ENCODE measurements at places on chromosomes 11 and 22.
A peak's percentile ranks its signal among the peaks of the same experiment; 100 is the strongest.

GRCh38 chr11:24496736-24497725, at the start of gene LUZP2:
Gene LUZP2, plus strand, starts transcription at chr11:24497053.
- DNase-seq = peak; percentile 60

GRCh38 chr11:74462009-74462408, 5.3 kb downstream of the KCNE3 start:
- no peak for DNase-seq

- no peak for DNase-seq
Measured at GRCh38 chr11:35135222-35135621, 3.7 kb upstream of the CD44 start.

DNA sequence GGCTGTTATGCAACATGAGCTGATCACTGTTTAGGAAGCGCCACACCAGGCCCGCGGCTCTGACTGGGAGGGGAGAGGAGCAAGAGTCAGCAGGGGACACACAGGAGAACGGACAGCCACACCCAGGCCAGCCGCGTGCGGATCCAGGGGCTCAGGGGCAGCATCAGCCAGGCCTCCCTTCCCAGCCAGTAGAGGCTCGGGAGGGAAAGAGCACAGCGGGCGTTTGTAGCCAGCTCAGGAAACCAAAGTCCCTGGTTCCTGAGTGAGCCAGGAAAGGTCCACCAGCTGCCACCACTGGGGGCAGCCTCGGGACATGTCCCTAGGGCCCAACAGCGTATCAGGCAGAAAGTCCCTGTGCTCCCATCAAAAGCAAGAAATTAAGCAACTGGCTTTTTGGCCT, 71.8 kb upstream of the PITPNB start:
- DNase-seq = no peak

- no peak for DNase-seq
Measured at GRCh38 chr11:102014756-102015155, 32.5 kb upstream of the CFAP300 start.

DNA sequence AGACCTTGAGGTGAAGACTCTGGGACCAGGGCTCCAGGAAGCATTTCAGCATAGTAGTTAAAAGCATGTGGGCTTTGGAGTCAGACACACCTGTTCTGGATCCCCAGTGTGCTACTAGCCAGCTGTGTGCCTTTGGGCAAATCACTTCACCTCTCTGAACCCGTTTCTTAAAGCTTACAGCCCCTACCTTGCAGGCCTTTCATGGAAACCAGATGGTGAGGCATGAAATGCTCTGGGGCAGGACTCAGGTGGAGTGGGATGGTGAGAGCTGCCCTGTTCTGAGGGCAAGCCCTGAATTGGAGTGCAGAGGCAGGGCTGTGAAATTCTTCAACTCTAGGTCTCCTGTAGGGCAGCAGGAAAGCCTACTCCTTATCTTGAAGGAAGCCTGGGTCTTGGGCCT, 10.5 kb downstream of the UCP2 start:
- DNase-seq = no peak

DNA sequence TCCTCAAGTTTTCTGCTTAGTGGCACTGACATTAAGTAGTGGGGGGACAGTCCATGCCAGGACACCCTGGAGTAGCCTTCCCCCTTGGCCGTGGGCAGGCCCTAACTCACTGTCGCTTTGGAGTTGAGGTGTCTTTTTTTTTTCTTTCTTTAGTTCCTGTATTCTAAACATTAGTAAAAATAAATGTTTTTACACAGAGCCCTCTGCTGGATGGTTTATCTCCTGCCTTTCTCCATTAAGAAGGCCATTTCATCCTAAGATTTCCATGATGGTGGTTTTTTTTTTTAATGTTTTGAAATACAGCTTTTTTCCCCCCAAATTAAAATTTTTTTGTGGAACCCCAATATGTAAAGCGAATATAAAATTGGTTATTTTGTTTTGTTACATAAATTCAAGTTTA, 1.8 kb upstream of the TIGD3 start:
- DNase-seq = no peak

GRCh38 chr11:11481371-11481770, 128.3 kb upstream of the CSNK2A3 start:
- DNase-seq = no peak

DNA sequence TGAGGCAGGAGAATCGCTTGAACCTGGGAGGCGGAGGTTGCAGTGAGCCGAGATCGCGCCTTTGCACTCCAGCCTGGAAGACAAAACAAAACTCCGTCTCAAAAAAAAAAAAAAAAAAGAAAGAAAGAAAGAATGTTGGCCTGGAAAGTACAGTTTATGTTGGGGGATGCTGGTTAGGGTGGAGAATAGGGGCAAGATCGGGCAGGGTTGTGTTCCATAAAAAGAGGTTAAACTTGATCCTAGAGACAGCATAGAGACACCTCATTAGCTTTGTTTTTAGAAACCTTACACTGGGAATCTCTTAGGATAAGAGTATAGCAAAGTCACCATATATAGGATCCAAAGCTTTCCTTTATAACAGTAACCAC, 1.9 kb upstream of the FTH1 start:
- DNase-seq = no peak

DNA sequence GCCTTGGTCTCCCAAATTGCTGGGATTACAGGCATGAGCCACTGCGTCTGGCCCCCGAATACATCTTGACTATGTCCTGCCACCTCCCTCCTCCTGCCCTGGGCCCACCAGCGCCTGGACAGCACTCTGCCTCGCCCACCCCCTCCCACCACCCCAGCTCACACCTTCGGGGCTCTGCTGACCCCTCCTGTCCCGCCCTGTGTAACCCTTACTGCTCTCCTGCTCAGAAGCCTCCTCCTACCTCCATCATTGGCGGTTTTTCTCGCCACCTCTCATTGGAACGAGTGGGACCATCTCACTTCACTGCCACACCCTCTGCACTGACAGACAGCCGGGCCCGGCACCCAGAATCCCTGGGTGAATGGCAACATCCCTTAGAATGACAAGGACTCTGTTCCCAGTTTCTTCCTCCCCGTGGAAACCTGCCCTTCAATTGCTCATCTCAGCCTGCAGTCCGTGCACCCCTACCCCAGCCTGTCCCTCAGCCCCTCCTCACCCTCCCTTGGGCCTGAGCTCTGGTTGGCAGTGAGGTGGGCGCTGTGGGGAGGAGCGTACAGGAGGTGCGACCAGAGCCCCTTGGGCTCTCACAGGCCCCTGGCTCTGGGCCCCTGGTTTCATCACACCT, 32.2 kb downstream of the LRRC74B start:
- no peak for DNase-seq

DNA sequence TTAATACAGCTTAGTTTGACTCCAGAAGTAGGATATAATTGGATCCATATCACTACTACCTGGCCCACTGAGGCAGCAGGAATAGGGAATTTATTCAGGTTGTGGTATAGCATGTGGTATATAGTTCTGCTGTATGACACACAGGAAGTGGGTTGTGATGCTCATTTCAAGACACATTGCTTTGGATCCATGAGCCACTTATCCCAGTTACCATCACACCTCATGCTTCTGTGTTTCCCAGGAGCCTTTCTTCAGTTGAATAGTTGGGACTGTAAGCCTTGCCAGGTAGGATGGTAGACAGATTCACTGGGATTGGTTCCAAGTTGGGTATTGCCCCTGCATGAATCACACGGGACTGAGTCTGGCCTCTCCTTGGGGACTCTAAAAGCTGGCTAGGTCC, 9.9 kb upstream of the SLC37A2 start:
- no peak for DNase-seq

GRCh38 chr11:119432484-119433357, 9.7 kb upstream of the THY1 start:
- no peak for DNase-seq

- DNase-seq = no peak
Measured at GRCh38 chr11:8273287-8273686, 9.6 kb upstream of the LMO1 start.

DNA sequence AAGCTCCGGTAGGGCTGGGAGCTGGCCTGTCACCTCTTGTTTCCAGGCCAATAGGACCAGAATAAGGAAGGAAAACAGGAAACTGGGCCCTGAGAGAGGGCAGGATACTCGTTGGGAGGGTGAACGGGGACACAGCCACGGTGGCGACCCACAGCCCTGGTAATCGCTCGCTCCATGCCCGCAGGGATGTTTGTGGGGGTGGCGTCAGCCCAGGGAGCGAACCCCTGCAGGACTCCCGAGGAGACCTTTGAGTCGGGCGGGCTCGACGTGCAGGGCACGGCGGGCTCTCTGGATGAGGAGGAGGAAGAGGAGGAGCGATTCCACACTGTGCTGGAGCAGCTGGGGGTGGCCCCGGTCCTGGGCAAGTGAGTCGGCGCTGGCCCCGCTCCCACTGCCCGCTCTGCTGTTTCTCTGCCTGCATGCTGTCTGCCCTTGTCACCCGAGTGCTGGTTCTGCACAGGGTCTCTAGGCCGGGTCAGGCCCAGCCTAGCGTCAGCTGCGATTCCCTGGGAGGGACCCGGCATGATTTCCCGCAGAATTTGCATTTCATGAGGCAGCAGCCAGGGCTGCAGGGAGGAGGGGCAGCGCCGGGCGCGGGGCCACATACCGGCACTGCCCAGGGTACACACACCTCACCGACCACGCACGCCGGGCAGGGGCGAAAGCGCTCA, 1.6 kb downstream of the CRACR2B start:
- no peak for DNase-seq

- DNase-seq = no peak
Measured at GRCh38 chr11:60363542-60364470, 14.5 kb upstream of the MS4A7 start.

GRCh38 chr11:122746050-122746478, 90.5 kb downstream of the UBASH3B start:
- no peak for DNase-seq

DNA sequence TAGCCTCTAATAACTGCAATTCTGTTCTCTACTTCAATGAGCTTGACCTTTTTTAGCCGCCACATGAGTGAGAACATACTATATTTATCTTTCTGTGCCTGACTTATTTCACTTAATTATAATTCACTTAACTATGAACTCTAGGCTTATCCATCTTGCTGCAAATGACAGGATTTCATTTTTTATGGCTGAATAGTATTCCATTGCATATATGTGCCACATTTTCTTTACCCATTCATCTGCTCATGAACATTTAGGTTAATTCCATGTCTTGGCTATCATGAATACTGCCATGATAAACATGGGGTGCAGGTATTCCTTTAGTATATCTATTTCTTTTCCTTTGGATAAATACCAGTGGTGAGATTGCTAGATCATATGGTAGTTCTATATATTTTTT, 85.2 kb downstream of the CWC15 start:
- DNase-seq = no peak

GRCh38 chr11:3231851-3232744, at the start of gene MRGPRE:
Gene MRGPRE, minus strand, starts transcription at chr11:3232417. Its CDS starts 3,618 bp downstream, at chr11:3228799.
- DNase-seq = peak; percentile 66

- DNase-seq = no peak
Measured at GRCh38 chr11:27582621-27583020, 76.1 kb upstream of the LIN7C start.

DNA sequence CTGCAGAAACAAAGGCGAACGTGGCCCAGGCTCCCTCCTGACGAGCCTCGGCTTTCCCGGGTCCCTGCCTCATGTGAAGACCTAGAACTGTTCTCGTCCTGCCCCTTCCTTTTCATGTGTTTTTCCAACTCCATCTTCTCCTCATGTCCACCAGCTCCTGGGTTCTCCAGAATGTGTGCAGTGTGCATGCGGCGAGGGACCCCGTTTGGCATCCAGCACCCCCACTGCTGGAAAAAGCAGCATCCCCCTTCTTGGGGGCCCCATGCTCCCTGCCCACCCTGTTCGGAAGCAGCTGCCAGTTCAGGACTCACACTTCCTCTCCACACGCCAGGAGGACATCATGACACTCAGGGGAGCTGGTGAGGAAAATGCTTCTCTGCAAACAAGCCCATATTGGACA, 313.5 kb downstream of the BRD1 start:
- no peak for DNase-seq

DNA sequence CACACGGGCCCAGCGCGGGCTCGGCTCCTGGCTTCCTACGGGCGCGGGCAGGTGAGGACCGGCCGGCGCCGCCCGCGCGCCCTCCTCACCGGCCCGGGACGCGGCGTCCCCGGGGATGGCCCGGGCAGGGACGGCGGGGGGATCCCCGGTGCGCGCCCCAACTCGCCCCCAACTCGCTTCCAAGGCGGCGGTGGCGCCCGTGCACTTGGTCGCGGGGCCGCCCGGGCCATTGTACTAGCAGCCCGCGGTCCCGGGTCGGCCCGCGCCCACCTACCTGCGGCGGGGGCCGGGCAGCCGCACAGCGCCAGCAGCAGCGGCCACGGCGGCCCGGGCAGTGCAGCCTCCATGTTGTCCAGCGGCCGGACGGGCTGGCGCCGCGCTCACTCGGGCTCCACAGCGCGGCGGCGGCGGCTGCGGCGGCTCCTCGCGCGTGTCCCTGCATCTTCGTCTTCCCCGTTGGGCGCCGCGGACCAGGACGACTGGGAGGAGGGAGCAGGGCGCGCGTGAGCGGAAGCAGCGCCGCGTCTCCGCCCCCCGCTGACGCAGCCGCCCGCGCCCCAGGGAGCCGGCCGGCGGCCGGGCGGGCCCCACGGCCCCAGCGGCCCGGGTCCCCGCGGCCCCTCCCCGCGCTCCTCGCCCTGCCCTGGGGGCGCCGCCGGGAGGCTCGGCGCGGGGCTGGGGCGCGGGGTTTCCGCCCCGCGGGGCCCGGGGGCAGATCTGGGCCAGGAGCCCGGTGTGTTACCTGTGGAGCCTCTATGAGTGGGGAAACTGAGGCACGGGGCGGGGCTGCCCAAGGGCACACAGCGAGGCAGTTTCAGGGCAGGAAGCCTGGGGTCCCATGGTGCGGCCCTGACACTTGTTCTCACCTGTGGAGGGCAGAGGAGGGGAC, 159.3 kb upstream of the GRK3 start:
- no peak for DNase-seq

GRCh38 chr11:3049430-3050243, 7.6 kb downstream of the CARS1 start:
- peak; percentile 52 for DNase-seq

GRCh38 chr11:63510360-63511047, 4.6 kb downstream of the LGALS12 start:
- no peak for DNase-seq

DNA sequence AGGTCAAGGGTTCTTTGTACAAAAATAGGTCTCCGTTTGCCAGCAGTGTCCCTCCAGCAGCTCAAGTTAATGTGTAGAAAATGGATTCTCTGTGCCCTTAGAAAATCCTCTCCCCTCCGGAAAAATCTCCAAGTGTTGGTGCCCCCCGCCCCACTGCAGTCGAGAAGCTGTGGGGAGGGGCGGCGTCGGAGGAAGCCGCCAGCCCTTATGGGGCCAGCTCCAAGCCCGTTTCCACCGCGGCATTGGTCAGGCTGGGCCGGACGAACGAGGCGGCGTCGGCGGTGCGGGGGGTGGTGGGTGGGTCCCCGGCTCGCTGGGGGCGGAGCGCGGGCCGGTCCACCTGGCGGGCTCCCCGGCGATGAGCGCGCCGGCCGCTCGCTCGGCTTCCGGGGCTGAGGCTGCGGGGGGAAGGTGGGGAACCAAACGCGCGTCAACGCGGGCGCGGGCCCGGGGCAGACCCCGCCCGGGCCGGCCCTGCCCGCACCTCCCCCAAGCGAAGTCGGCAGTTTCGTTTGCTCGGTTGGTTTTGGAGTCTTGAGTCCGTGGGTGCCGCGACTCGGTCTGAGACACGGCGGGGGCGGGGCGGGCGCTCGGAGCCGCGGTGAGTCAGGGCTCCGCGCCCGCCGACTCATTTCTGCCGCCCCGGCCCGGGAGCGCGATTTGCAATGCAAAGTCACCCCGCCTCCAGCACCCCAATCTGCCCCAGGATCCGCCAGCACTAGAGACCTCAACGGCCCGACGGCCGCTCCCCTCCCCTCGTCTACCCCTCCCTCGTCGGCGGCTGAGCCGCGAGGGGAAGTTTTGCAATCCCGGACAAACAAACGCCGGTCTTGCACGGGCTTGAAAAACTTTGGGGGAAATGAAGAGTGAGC, 1.4 kb downstream of the ASCL2 start:
- DNase-seq = no peak

- no peak for DNase-seq
Measured at GRCh38 chr22:22882033-22882717, 5.4 kb upstream of the IGLL5 start.

Data from NCI-H187 treated with DMSO at 0.1 percent for 48 hours (cell line).